B cell (primary cell): ENCODE measurements at places on chromosomes 6 and 20. TPM values are rescaled to one million over a fixed set of nuclear protein-coding genes. Genes with fewer than 3 reads are reported as not detected.

The HSPA12B gene
- not detected in 2 replicates for polyA plus RNA-seq

DNA sequence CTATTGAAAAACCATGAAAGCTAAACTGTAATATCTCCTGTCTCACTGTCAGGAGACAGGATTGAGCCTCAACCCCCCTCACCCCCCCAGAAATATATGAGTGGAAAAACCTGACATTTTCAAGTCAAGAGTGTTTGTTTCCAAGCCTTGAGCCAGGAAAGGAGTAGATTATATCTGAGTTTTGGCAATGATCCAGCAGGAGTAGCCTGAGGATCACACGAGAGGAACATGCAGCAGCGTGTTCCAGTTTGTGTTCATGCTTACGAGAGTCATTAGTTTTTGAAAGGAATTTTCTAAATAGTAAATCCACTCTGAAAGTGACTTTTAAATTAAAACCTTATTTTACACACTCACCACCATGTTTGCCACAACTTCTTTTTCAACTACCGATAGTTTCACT, 15.8 kb downstream of the IL22RA2 start:
- no peak for DNase-seq

DNA sequence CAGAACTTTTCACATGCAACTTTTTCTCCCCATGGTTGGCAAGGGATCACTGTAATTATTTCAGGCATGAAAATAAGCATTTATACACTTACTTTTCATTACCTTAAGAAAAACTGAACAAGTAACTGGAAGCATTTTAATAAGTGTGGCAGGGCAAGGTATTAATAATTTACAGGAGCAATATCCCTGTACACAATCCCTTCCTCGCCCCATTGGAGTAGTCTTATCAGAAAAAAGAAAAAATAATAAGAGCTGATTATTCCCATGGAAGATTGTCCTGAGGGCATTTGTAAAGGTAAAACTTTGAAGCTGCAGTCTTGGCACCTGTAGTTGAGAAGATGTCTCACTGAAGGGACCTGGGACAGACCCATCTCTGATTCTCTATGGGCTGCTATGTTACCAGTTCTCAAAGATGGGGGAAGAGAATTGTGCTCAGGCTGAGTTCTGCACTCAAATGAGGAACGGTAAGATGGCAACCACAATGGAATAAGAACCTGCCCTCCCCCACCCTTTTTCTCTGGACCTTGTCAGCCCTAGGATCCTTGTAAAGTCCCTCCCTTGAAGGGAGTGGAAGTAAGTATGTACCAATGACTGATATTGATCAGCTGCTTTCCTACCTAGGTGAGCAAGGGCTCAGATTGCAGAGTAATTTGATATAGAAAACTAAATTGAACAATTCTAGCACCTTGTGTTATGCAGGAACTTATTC, 70.0 kb upstream of the AHI1 start:
- DNase-seq, result no peak

DNA sequence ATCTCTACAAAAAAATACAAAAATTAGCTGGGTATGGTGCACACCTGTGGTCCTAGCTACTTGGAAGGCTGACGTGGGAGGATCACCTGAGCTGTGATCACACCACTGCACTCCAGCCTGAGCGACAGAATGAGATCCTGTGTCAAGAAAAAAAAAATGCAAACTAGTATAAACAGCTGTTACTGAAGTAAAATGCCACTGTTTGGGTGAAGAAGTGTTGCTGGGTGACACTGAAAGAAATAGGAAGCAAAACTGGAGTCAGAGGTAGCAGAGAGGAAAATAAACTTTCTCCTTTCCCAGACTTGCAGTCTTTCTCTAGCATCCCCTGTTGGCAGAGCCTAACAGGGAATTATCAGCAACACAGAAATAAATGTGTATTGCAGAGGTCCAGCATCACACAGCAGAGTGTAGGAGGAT, 241.2 kb upstream of the PREP start:
- DNase-seq, result peak; percentile 11

The CRYBG1 gene
- polyA plus RNA-seq, result 9.6 and 15.2 TPM in 2 replicates

DNA sequence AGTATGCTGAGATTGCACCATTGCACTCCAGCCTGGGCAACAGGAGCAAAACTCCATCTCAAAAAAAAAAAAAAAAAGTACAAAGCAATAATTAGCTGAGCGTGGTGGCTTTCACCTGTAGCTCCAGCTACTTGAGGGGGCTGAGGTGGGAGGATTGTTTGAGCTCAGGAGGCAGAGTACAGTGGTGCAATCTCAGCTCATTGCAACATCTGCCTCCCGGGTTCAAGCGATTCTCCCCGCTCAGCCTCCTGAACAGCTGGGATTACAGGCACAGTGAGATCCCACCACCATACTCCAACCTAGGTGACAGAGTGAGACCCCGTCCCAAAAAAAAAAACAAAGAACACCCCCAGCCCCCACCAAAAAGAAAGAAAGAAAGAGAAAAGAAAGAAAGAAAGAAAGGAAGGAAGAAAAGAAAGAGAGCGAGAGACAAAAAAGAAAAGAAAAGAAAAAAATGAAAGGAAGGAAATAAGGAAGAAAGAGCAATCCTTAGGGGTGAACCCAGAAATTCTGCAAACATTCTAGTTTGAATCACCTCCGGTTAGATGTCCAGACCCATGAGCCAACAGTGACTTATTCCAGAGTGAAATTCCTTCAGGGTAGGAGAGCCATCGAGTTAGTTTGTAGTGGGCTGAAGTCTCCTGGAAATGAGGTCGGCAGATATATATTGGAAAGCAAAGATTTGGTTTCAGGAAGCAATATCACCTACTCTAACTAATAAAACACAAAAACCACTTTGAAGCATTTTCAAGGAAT, 3.2 kb upstream of the RIPOR3 start:
- DNase-seq, result no peak

DNA sequence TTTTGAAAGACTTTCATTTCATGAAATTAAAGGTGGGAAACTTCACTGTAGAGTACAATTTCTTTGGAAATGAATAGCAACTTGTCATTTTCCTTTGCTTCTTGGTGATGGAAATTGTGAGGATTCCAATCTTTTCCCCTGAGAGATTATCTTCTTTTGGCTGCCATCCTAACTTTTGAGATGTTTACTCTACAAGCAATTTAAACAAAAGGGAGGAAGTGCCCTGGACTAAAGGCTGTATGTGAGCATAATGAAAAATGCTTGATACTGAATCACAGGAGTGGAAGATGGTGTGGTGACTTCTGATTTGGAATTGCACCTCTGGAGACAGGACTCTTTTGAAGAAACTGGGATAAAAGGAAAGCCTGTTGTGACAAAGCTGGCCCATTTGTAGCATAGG, 43.1 kb upstream of the JAG1 start:
- no peak for DNase-seq

DNA sequence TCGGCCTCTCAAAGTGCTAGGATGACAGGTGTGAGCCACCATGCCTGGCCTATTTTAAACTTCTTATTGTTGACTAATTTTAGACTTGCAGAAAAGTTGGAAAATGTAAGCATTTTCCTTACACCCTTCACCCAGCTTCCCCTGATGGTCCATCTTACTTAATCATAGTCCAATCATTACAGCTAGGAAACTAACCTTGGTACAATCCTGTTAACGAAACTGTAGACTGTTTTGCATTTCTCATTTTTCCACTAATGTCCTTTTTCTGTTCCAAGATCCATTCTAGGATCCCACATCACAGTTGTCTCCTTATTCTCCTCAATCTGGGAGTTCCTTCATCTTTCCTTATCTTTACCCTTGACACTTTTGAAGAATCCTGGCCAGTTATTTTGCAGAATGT, 659 bp upstream of the GFRA4 start:
- no peak for DNase-seq

GRCh38 chr6:107345393-107345792, 114.0 kb downstream of the PDSS2 start:
- DNase-seq, result no peak

The IRF4 gene
- 71.8 and 75.7 TPM in 2 replicates for polyA plus RNA-seq

The MYO6 gene
- polyA plus RNA-seq, result 0.09 and 0.13 TPM in 2 replicates

GRCh38 chr6:1821513-1822183, 211.9 kb downstream of the FOXC1 start:
- no peak for DNase-seq

DNA sequence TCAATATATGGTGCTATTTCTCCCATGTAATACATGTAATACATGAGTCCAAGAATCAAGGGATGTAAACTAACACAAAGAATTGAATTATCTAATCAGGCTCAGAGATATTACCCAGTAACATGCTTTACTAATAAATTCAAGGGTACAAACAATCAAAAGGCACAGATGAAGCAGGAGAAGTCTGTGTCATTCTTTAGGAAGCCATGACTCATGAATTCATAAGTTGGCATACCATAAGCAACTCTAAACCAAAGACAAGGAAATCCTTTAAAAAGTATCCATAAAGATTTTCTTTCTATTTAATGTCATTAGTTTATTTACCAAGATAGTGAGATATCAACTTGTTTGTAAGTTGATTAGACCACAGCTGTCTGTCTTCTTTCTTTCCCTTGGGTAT, 446.0 kb upstream of the IMPG1 start:
- no peak for DNase-seq

GRCh38 chr20:50837532-50838321, 42.9 kb downstream of the BCAS4 start:
- DNase-seq, result no peak

DNA sequence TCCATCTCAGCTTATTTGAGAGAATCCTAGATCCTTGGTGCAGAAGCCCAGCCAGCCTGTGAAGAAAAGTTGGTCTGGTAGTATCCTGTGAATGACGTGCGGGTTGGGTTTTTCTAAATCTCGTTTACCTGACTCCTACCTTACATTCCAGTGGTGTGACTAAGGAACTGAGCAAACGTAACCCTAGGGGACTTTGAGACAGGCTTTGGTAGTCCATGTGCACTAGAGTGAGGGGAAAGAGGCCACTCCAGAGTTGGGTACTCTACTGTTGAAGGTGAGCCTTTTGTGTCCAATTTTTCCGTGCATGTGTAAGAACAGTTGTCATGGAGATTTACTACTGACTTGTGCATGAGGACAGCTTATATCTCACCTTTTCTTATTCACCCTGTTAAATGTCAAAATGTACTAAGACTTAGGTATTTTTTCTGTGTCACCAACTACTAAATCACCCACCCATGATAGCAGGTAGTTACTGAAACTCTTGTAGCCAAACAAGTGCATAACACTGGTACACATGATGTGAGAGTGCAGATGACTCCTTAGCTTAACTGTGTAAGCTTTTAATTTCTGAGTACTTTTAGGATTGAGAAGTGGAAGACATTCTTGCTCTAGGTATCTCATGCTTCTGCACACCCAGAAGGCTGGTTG, 26.3 kb upstream of the PLCG1 start:
- DNase-seq, result peak; percentile 19

The MED23 gene
- polyA plus RNA-seq, result 22.7 and 31.5 TPM in 2 replicates

The MMUT gene
- polyA plus RNA-seq, result 3.9 and 5.6 TPM in 2 replicates

- DNase-seq, result no peak
Measured at GRCh38 chr6:43086022-43086658, 10.0 kb downstream of the PTK7 start.

GRCh38 chr6:95679981-95680380, 102.6 kb downstream of the MANEA start:
- no peak for DNase-seq

- no peak for DNase-seq
Measured at GRCh38 chr20:38084425-38084951, 50.9 kb downstream of the RPRD1B start.

The SLC17A1 gene
- not detected in 2 replicates for polyA plus RNA-seq

- no peak for DNase-seq
Measured at GRCh38 chr6:140236732-140237131, 862.3 kb upstream of the CITED2 start.

GRCh38 chr6:38283734-38284362, 355.9 kb downstream of the BTBD9 start:
- DNase-seq, result no peak

- no peak for DNase-seq
Measured at GRCh38 chr6:17938901-17939300, 48.5 kb downstream of the KIF13A start.

DNA sequence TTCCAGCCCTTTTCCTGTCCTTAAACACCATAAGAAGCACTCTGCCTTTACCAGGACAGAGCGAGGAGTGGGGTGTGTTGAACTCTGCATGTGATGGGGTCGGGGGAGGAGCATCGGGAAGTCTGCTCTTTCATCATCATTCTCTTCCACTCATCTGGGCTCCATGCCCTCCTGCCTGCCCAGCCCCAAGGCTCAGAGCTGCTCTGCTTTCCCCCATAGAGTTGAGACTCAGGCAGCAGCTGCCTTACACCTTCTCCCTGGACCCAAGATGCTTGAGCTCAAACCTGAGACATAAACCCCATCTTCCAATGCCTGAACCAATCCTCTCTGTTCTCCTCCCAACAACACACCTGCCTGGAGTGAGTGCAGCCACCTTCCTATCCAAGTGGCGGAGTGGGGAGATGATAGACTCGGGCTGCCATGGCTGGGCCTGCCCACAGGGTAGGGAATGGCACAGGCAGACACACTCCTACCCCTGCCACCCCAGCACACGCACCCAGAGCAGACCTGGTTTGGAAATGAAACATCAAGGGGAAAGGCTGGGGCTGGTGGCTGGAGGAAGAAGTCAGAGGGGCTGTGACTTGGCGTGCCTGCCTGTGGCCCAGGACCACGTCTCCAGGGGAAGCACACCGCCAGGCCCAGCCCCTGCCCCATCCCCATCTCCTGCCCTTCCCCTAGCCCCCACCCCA, 28.4 kb downstream of the TFEB start:
- peak; percentile 59 for DNase-seq

- DNase-seq, result no peak
Measured at GRCh38 chr6:111258615-111259088, 171.3 kb downstream of the SLC16A10 start.

- DNase-seq, result no peak
Measured at GRCh38 chr20:39986173-39986904, 702.7 kb downstream of the MAFB start.

GRCh38 chr6:1130709-1131108, 181.2 kb upstream of the FOXQ1 start:
- DNase-seq, result no peak

- DNase-seq, result no peak
Measured at GRCh38 chr6:161139766-161140553, 133.9 kb downstream of the AGPAT4 start.

DNA sequence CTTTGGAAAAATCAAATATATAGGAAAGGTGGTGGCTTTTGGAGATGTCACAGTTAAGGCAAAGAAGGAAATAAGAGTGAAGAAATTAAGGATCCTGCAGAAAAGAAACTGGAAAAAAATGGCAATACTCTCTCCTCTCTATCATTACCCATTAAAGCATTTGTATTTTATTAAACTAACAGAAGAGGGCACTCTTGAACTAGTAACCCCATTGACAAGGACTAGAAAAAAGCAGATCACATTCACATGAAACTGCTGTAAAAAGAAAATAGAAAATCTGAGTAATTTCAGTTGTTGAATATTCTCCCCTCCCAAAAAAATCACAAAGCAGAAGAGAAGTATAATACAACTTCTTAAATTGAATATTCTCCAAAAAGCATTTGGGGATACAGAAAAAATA, 104.1 kb upstream of the SLC35B3 start:
- peak; percentile 2 for DNase-seq

GRCh38 chr6:151747896-151748295, 59.6 kb upstream of the ESR1 start:
- DNase-seq, result no peak

- DNase-seq, result no peak
Measured at GRCh38 chr6:54957698-54958097, 111.1 kb downstream of the FAM83B start.

GRCh38 chr6:136803608-136804007, 11.3 kb upstream of the MAP3K5 start:
- no peak for DNase-seq

The OPN5 gene
- polyA plus RNA-seq, result not detected in 2 replicates

GRCh38 chr6:137173501-137173900, at the start of gene IL22RA2:
Gene IL22RA2 (minus strand): TSS chr6:137173644. CDS start chr6:137161749, 11,895 bp downstream.
- DNase-seq, result no peak

GRCh38 chr6:11343963-11344723, 111.7 kb upstream of the NEDD9 start:
- DNase-seq, result no peak

- DNase-seq, result no peak
Measured at GRCh38 chr6:53523511-53524454, 21.1 kb downstream of the GCLC start.
